ENCODE measurements at places on chromosomes 2 and 18.
A peak's percentile ranks its signal among the peaks of the same experiment; 100 is the strongest.

DNA sequence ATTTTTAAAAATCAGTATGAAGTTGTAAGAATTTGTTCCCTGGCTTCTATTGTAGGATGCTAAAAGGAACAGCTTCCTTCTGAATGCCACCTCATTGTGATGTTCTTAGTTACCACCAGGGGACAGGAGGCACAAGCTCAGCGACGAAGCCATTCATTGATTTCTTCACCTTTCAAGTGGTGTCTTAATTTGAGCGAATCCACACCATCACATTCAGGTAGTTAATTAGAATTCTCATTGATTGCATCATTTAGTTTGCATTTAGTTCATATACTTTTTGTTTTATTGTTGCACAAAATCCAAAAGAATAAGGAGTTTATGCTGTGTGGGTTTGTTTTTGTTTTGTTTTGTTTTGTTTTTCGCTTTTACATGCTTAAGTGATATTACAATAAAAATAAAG, 23.1 kb downstream of the CYP27C1 start:
- peak; percentile 20 for DNase-seq

- no peak for DNase-seq
Measured at GRCh38 chr18:23121133-23121532, 14.2 kb upstream of the CABLES1 start.

DNA sequence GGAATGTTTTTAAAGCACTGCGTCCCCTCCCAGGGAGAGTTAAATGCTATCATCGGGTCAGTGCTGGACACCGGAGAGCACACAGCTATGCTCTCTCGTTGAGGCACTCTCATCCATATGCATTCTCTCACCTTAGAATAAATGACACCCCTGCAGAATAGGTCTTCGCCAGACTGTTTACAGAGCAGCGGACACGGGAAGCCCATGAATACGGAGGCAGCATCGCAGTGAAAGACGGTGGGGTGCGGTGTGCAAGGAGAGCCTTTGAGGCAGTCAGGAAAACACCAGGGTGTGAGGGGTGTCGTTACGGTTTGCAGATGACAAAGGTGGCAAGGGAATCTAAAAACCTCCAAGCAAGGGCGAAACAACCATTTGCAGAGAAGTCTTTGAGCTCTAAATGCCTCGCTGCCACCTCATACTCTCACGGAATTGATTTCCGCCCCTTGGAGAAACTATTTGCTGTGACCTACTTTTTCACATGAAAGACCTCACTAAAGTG, 169.2 kb upstream of the FHL2 start:
- DNase-seq = peak; percentile 71

- DNase-seq = no peak
Measured at GRCh38 chr2:206250041-206250897, 24.2 kb upstream of the ZDBF2 start.

DNA sequence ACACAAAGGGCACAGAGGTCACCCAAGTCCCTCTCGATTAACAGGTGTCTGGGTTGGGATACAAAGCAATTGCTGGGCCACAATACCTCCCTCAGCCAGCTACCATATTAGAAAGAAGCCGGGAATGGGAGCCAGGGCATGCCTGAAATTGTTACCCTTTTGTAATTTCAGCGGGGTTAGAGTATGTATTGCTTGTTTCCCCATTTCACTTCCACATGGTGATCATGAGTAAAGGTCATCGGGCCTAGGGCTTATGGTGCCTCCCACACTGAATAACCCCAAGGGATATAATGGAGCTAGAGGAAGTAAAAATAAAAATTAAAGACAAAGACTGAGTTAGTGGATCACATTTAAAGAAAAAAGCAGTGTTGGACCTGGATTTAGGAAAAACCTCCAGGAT, 437.2 kb upstream of the KLHL29 start:
- no peak for DNase-seq

GRCh38 chr18:6255886-6256285, 158.8 kb downstream of the L3MBTL4 start:
- DNase-seq = no peak

GRCh38 chr18:39607034-39607433, 2041.4 kb upstream of the CELF4 start:
- no peak for DNase-seq

- DNase-seq = no peak
Measured at GRCh38 chr2:218824004-218824403, 7.6 kb downstream of the PRKAG3 start.

- DNase-seq = no peak
Measured at GRCh38 chr2:138123741-138124140, 159.5 kb downstream of the HNMT start.

GRCh38 chr2:96839875-96840850, 3.7 kb downstream of the ANKRD23 start:
- DNase-seq = no peak

DNA sequence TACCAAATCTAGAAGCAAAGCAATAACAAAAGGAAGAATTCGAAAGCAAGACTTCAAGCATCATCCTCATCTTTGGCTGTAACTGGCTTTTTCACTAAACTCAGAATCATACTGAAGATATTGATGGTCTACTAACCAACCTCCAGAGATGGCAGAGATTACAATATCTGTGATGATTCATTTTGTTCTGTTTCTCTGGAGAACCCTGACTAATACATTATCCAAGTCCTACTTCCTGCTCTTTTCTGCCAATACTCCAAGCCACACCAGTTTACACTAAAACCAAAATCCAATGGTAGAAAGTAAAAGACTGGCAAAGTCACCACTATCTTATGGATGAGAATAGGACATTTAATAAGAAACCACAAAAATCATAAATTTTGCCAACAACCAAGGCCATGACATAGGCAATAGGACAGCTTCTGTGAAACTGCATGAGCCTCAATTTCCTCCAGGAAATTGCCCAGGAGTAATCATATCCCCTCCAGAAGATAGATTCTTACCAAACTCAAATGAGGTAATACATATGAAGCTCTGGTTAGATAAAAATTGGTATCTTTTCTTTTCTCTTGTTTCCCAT, 159.8 kb downstream of the METTL4 start:
- DNase-seq = peak; percentile 79

DNA sequence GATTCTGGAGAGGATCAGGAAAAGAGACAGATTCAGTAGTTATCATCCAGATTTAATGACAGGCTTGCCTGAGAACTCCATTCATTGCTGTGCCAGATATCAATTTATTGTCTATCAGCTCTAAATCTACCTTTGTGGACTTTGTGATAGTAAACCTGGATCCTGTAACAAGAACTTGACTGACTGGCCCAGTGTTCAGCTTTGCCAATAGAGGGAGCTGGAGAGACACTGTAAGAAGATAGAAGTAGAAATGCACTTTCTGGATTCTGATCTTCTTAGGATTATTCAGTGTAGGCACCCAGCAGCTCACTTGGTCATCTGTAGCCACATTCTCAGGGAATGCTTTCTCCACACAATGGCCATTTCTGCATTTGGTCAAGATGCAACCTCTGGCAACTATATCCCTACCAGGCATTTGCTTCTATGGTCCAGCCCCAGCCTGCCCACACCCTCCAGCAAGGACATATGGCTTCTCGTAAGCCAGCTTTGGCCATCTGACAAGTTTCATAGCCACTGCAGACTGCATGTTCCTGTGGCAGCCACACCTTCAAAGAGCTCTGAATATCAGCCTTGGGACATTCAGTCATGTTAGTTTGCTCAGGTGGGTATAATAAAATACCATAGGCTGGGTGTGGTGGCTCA, 6.1 kb upstream of the SERPINB8 start:
- DNase-seq = peak; percentile 76

DNA sequence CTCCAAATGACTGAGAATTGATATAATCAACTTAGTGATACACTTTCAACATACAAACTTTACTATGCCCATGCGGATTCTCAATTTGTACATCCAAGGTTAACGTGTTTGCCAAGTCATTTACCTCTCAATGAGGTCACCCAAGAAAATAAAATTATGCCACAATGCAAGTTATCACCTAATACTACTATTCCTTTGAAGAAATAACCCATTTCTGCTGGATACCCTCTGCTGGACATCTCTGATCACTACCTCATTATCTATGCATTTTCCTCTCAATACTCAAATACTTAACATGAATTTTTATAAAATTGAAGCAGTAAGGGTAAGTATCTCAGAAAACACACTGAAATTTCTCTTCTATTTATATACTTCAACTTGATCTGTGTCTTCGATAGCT, 12.7 kb downstream of the HNRNPLL start:
- DNase-seq = no peak

DNA sequence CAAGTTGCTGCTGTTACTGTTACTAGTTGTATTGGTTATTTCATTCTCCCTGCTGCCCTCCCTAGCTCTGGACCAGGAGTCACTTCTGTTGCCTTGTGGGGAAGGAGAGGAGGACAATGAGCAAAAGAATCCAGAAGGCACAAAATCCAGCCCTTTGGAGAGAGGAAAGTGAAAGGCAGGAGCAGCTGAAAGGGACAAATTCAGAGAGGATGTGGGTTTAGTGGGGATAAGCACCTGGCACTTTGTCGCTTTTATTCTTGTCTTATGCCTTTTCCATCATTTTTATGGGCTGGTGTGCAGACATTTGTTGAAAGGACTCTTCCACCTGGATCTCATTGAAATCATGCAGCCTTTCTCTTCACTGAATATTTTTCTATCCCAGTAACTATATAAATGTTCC, 24.3 kb upstream of the LTBP1 start:
- no peak for DNase-seq

- DNase-seq = no peak
Measured at GRCh38 chr2:8877332-8877731, 39.9 kb upstream of the KIDINS220 start.

- DNase-seq = no peak
Measured at GRCh38 chr2:233369897-233370685, 15.8 kb downstream of the DGKD start.

GRCh38 chr2:102278720-102279390, 32.5 kb upstream of the IL1RL1 start:
- DNase-seq = peak; percentile 42

DNA sequence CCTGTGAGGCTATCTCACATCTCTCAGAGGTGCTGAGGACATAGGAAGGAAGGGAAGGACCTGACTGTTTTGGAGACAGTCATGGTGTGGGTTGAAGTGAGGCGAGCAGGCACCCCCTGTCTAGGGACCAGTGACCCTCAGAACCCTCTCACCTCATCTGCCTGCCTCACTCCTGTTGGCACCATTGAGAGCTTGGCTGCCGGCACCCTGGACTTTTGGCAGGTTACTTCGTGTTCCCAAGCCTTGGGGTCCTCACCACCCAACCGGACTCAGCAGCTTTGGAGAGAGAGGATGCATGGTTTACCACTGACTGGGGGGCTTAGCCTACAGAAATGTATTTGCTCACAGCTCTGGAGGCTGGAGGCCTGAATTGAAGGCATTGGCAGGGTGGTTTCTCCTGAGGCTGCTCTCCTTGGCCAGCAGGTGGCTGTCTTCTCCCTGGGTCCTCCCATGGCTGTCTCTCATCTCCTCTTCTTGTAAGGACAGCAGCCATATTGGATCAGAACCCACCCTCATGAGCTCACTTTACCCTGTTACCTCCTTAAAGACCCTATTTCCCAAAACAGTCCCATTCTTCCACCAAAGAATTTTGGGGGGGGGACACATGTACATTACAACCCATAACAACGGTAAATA, 142.0 kb downstream of the TSN start:
- DNase-seq = peak; percentile 69

DNA sequence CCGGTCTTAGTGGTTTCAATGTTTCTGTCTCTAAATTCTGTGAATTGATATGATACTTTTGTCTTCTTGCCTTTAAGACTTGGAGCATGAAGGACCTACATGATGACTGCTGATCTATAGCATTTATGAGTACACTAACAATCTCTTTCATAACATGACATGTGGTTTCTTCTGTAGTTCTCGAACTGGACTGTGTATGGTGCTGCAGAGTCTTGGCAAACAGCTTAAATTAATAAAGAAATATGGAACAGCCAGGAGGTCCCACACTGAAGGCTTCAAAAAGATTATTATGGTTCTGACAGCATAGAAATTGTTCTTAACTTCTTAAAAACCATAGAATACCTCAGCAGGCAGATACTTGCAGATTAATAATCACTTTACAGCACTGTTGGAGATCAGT, 145.0 kb downstream of the DCC start:
- no peak for DNase-seq

DNA sequence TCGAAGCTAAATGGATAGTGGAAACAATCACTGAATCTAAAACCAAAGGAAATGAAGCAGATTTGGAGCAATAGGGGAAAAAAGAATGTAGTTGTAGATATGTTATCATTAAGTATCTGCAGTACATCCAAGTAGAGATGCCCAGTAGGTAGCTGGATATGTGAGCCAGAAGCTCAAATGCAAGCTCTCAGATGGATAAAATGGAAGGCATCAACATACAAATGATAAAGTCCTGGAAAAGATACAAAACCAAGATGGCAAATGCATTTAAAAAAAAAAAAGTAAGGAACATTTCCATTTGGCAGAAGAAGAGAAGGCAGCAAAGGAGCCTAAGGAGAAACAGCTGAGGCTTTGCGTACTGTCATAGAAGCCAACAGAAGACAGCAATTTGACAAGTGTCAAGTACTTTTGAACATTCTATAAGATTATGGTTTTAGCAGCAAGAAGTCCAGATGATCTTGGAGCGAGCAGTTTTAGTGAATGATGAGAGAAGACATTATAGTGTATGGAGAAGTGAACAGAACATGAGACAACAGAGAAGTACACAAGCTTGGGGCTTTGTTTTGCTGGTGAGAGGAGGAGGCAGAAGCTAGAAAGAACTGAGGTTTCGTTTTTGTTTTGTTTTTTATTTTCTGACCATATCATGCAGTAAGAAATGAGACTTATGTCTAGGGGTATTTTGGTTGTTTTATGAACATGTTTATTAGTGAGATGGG, 18.3 kb downstream of the ROCK2 start:
- DNase-seq = no peak

GRCh38 chr18:79133724-79134123, 64.5 kb downstream of the ATP9B start:
- no peak for DNase-seq

- DNase-seq = no peak
Measured at GRCh38 chr2:62415518-62415917, 90.5 kb downstream of the TMEM17 start.

DNA sequence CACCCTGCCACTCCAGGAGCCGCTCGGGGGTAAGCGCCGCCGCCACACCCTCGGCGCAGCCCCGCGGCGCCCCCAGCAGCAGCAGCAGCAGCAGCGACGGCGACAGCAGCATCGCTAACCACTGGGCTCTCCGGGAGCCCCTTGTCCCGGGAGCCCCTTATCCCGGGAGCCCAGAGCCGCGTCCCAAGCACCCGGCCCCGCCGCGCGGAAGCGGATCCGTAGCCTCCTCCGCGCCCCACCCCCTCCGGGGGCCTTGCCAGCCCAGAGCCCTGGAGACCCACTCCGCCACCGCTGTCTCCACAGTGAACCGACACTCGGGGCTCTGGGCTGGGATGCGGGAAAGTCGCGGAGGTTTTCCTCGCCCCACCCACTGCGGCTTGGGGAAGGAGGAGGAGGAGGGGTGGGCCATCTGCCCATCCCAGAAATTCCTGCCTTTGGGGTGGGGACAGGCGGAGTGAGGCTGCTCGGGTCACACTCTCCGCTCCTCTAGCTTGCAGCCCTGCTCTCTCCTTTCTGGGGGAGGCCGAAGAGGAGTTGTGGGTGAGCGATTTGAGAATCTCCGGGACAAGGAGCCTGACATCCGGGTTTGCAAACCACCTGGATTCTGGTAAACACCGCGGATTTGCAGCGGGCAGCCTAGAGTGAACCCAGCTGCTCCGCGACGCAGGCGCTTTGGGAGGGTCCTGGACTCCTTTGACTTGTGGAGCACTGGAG, at the start of gene PLA2R1:
TSS of gene PLA2R1 (minus strand) at position 324 of the 714 bp plus-strand sequence. CDS start at position 112, 212 bp downstream.
- peak; percentile 70 for DNase-seq

- no peak for DNase-seq
Measured at GRCh38 chr2:219650426-219651248, 23.2 kb downstream of the SLC4A3 start.

Data from EH (cell line).